Breast epithelium (tissue), 4 donors: ENCODE measurements at places on chromosomes 6 and 20.

- DNase-seq, result no peak
Observed at GRCh38 chr20:4507288-4507719, 214.4 kb upstream of the PRND start.

DNA sequence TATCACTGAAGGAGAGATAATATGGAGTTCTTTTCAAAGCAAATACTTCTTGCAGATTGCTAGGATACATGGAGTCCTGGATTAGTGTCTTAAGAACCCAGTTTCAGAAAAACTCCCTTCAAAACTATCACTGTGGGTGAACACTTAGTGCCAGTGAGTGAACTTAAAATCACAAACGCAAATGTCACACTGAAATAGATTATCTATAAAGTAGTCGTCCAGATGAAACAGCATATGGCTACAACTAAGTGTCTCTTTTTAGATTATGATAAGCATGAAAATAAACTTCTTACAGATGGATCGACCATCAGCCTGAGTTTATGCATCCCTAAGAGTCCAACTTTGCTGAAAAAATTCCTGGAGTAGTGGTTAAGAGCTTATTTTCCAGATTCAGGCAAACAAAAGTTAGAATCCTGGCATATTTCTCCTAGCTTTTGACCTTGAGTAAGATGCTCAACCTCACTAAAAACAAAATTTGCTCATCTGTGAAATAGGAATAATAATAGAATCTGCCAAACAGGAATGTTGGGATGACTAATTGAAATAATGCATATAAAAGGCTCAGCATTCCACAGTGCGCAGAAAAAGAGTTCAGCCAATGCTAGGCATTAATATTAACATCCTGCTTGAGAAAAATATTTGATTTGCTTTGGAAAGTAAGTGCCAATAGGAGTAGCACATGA, 70.4 kb downstream of the DOK5 start:
- no peak for DNase-seq

- no peak for DNase-seq
Observed at GRCh38 chr6:164039954-164040375, 625.4 kb downstream of the QKI start.

GRCh38 chr6:88105741-88106340, 58.2 kb downstream of the SPACA1 start:
- DNase-seq, result no peak

DNA sequence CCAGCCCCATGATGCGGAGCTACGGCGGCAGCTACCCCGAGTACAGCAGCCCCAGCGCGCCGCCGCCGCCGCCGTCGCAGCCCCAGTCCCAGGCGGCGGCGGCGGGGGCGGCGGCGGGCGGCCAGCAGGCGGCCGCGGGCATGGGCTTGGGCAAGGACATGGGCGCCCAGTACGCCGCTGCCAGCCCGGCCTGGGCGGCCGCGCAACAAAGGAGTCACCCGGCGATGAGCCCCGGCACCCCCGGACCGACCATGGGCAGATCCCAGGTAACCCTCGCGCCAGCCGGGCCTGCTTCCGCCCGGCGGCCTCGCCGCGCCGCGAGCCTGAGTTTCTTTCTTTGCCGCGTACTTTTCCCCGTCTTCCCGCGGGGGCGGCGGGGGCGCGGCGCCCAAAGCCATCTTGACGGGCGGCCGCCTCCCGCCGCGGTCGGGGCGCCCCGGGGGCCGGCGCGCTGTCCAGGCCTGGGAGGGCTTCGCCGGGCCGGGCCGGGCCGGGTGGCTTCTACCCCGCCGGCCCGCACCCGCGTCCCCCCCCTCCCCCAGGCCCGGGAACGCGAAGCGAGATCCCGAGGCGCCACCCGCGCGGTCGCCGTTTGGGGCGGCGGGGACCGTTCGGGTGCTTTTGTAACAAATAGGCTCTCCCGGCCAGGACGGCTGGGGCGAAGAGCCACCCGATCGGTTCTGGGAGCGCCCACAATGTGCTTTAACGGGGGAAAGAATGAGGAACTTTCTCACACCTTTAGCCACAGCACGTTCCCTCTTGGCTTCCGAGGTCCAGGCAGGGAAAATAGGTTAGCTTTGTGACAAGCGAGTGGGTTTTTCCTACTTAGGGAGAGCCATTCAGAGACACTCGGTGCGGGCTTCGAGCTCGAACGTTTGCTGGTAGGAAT, 2.3 kb downstream of the ARID1B start:
- peak; percentile 34 for DNase-seq

DNA sequence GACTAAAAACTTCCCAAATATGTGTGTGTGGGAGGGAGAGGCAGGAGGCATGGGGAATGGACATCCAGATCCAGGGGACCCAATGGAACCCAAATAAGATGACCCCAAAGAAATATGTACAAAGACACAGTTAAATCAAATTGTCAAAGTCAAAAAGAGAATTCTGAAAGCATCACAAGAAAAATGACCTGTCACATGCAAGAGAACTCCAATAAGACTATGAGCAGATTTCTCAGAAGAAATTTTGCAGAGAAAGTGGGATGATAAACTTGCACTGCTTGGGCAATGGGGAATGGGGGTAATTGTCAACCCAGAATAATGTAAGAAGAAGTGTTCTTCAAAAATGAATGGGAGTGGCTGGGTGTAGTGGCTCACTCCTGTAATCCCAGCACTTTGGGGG, 59.5 kb upstream of the PLN start:
- no peak for DNase-seq

- no peak for DNase-seq
Observed at GRCh38 chr20:17647391-17648314, 34.4 kb downstream of the RRBP1 start.

DNA sequence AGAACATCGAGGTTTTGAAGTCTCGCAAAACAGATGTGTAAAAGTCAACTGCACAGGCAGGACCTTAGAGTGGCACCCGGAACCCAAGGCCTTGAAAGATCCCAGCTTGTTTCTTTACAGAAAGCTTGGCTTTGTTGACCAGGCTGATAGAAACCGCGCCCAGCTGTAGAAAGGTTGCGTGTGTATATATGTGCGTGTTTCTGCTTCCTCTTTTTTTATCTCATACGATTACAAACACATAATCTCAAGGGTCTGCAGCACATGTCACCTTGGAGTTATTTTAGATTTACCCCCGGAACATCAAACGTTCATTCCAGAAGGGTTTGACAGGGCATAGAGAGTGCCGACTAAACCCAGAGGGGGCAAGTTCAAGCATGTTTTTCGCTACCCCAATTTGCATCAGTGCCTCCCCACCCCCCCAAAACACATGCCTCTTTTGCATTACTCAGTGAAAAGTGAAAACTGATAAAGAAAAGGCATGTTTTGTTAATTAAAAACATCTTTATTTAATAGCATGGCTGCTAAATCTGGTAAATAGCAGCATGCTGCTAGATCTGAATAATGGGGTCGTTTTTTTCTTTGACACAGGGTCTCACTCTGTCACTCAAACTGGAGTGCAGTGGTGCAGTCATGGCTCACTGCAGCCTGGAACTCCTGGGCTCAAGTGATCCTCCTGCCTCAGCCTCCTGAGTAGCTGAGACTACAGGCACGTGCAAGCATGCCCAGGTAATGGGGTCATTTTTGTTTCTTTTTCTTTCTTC, 33.2 kb upstream of the NCOA3 start:
- DNase-seq, result no peak

- no peak for DNase-seq
Observed at GRCh38 chr6:28589957-28590349, 64.3 kb downstream of the GPX5 start.

GRCh38 chr6:11732036-11732631, 46.5 kb downstream of the ADTRP start:
- DNase-seq, result no peak

DNA sequence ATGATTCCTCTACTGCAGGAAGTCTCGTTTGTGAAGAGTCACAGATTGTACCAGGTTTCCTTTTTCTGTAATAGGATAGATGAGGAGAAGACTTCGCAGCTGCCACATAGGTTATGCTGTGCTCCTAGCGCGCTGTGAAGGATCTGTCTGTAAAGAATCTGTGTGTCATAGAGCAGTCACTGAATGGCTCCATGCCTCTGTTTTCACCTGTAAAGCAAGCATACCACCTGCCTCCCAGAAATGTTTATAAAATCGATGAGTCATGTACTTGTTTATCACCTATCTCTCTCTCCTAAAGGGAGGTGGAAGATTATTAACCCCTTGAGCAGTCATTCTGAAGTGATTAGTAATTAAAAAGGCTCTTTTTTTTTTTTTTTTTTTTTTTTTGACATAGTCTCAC, 86.6 kb downstream of the TFAP2B start:
- DNase-seq, result no peak

- DNase-seq, result no peak
Observed at GRCh38 chr6:40918040-40918651, 120.9 kb downstream of the UNC5CL start.

DNA sequence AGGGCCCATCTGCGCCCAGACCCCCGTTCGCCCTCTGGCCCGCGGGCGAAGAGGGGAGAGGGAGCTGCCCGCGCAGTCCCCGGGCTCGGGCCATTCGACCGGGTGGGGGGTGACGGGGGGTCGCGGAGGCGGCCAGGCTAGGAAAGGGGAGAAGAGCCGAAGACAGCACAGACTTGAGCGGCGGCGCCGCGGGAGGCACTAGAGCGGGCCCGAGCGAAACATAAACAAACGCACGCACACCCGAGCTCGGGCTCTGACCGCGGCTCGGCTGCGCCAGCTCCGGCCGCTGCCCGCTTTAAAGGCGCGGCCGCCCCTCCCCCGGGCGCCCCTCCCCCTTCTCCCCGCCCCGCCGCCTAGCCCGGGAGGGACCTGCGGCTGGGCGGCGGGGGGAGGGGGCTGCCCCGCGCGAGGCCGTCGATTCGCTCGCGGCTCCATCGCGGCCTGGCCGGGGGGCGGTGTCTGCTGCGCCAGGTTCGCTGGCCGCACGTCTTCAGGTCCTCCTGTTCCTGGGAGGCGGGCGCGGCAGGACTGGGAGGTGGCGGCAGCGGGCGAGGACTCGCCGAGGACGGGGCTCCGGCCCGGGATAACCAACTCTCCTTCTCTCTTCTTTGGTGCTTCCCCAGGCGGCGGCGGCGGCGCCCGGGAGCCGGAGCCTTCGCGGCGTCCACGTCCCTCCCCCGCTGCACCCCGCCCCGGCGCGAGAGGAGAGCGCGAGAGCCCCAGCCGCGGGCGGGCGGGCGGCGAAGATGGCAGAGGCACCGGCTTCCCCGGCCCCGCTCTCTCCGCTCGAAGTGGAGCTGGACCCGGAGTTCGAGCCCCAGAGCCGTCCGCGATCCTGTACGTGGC, at the start of gene FOXO3:
FOXO3 (plus strand) TSS at position 455 of the 846 bp plus-strand sequence; CDS start at position 747, 292 bp downstream.
- DNase-seq, result peak; percentile 93

DNA sequence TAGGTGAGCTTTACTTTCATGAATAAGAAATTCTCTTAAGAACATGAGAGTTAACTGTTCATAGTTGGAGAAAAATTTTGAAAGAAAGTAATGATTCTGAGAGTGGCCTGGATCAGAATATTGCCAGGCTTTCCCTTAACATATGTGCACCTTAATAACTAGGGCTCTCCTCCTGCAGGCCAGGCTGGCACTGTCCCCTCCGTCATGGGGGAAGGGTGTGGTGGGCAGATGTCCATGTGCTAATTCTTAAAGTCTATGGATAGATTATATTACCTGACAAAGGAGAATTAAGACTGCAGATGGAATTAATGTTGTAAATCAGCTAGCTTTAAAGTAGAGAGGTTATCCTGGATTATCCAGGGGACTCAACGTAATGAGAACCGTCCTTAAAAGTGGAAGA, 10.9 kb upstream of the KLHL32 start:
- no peak for DNase-seq

DNA sequence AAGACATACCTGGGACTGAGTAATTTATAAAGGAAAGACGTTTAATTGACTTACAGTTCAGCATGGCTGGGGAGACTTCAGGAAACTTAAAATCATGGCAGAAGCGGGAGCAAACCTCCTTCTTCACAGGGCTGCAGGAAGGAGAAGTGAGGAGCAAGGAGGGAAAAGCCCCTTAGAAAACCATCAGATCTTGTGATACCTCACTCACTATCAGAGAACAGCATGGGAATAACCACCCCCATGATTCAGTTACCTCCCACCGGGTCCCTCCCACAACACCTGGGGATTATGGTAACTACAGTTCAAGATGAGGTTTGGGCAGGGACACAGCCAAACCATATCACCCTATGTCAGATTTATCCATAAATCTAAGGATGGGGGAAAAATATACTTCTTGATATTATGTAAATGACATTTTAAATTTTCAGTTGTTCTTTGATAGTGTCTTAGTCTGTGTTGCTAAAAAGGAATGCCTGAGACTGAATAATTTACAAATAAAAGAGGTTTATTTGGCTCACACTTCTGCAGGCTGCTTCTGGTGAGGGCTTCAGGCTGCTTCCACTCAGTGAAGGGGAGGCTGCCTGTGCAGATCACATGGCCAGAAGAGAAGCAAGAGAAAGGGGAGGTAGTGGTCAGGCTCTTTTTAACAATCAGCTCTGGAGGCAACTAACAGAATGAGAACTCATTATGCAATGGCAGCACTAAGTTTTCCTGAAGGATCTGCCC, 1.2 kb upstream of the MCM9 start:
- DNase-seq, result no peak

- no peak for DNase-seq
Observed at GRCh38 chr6:71766146-71766760, 120.1 kb upstream of the RIMS1 start.

GRCh38 chr6:51108563-51109234, 290.0 kb downstream of the TFAP2B start:
- no peak for DNase-seq

DNA sequence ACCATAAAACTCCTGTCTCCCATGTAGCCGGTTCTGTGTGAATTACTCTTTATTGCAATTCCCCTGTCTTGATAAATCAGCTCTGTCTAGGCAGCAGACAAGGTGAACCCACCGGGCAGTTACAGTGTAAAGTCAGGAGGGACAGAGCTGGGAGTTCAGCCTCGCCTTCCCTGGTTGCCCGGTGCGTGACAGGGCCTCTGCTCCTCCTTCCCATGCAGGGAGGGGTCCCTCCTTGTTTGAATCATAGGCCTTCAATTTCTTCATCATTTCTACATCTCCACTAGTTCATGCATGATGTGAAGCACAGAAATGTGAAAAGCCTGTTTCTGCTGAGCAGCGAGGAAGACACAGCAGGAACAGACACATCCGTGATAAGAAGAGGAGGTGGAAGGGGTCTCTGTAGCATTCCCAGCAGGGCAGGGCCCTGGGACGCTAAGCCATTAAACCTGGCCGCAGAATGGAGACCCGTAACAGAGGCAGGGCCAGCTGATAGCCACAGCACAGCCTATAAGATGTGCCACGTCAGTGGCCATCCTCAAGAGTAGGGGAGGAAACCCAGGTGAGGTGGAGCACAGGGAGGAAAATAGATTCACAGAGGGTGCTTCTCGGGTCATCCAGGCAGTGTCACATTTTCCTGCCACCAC, 106.7 kb upstream of the CST7 start:
- no peak for DNase-seq

DNA sequence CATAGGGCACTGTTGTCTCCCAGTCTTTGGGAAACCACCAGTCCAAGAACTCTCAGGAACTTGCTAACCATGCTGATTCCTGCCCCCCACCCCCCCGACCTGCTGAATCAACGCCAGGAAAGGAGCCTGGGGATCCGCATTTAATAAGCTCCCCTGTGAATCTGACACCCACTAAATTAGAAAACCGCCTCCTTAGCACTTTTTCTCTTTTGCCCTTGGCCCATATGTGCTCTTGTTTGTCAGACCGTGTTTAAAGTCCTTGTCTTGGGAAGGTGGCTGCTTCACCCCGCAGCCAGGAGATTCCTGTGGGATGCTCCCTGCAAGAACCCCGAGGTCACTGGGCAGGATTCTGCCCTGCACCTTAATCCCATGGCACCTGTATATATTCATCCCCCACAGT, 15.7 kb upstream of the FOXP4 start:
- DNase-seq, result no peak
